ENCODE measurements at places on chromosomes 11 and 22.

DNA sequence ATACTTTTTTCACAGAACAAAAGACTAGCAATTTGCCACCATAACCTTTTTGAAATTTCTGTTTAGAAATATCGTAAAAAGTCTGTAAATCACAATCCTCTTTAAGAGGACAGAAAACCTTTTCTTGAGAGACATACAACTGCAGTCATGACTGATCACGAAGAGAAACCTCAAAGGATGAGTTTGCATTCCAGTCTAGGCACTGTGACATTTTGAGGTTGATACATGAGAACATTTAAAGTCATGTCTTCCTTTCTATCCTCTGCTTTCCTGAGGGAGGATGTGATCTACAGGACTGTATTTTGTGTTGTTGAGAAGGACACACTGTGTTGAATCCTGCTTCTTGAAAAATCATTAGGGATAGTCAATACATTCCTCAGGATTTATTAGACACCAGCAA is 476.7 kb upstream of the CCDC179 start:
- no peak for DNase-seq

GRCh38 chr11:103395612-103396011 is 286.4 kb downstream of the DYNC2H1 start:
- DNase-seq = no peak

DNA sequence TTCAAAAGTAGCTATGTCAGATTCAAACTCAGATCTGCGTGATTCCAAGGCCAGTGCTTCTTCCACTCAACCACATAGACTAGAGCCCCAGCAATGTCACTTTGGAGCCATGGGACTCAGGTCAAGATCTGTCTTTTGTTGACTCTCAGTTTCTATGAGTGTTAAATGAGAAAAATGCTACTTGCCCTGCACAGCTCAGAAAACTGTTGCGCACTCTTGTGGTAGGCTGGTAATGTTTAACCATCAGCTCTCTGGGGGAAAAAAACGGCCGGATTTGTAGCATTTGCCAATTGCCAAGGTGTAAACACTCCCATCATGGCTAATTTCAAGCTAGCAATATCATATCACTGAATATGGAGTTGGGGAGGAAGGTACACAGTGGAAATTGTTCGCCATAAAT is 328.1 kb upstream of the SYN3 start:
- DNase-seq = no peak

- peak; percentile 87 for DNase-seq
These were observed at the start of gene PITPNM1 for GRCh38 chr11:67504950-67505581. Gene PITPNM1 (minus strand): TSS chr11:67505363. CDS start chr11:67504180, 1,183 bp downstream.

GRCh38 chr11:92662601-92663360 is 306.7 kb upstream of the MTNR1B start:
- no peak for DNase-seq

DNA sequence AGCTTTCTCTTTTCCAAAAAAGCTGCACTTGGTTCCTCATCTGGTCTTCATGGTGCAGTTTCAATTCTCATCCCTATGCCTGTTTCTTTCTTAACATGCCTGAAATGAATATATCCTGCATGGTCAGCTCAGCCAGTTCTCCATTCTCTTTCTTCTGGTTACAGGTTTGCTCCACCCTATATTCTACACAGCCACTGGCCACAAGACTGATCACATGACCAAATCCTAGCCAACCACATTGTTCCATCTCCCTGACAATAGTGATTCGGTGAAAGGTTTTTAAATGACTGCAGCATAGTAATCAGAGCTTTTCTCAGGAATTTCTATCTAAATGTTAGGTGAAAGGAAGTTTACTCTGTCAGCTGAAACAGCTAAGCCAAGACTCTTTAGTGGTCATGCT is 891.4 kb downstream of the METTL15 start:
- no peak for DNase-seq
